GDM1 (cell line): ENCODE measurements at places on chromosomes 5 and 9.

DNA sequence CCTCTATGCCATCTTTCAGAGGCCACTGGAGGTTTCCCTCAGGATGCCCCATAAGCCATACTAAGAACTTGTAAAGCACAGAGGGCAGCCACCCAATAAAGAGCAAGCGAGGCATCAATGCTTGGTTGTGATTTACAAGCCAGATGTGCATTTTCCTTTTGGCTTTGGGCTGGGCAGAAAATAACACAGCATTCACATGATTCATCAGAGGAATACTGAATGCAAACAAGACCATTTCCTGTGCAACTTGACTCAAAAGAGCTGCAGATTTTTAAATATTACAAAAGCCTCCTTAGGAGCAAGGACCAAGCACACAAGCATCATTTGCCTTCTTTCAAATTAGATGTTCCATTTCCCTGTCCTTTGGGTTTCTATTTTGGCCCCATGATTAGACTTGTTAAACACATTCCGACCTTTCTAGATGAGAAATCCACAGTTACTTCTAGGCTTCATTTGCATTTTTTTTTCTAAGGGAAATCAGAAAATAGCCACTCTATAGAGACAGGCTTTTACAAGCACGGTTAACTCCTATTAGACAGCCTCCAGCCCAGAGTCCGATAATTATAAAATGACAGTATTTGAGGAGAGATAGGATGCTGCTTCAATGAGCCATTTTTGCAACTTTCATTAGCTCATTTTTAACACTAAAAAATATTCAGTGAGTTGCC lies 207.8 kb downstream of the SEMA5A start:
- DNase-seq, result no peak

GRCh38 chr9:28120184-28120583 lies 546.9 kb upstream of the C9orf72 start:
- no peak for DNase-seq

DNA sequence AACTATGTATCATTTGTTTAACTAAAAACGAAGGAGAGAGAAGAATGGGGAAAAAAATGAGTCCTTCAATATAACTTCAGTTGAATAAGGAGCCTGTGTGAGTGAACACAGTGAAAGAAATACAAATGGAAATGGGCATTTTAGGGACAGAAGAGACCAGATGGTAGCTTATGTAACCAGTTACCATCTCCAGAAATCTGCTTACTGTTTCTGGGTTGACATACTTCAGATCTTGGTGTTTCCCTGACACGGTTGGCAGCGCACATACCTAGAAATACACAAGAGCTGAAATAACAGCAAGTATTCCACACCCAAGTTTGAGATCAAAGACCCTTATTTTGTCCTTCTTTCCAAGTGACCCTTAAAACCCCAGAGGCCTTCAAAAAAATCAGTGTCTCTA lies 14.9 kb upstream of the GFRA3 start:
- no peak for DNase-seq

- no peak for DNase-seq
Measured at GRCh38 chr5:55894135-55894534, 43.0 kb downstream of the IL31RA start.

DNA sequence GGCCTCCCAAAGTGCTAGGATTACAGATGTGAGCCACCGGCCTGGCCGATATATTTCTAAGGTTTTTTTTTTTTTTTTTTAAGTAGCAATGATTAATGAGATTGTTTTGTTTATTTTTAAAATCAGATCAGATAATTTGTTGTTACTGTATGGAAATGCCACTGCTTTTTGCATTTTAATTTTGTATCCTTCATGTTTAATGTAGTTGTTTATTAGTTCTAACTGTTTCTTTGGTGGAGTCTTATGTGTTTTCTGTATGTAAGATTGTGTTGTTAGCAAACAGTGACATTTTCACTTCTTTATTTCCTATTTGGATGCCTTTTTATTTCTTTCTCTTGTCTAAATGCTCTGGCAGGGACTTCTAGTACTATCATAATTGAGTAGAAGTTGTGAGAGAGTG lies 87.3 kb downstream of the DMXL1 start:
- no peak for DNase-seq

DNA sequence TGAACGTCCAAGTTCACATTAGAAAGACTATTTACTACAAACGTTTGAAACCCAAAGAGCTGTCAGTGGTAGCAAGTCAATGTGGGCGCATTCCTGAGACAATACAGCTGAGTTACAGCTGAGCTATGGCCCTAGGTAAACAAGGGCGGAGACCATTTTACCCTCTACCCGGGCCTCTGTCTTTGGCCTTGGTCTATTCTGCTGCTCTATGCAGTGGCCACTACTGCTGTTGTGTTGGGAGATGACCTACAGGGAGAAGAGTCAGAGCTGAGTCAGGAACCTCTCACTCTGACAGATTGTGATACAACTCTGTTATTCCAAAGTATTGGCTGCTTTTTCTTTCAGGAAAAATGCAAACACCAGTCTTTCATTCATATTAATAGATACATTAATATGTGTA lies 700.6 kb downstream of the SEMA5A start:
- DNase-seq, result no peak

GRCh38 chr9:34443976-34444375 lies 14.4 kb downstream of the FAM219A start:
- no peak for DNase-seq

DNA sequence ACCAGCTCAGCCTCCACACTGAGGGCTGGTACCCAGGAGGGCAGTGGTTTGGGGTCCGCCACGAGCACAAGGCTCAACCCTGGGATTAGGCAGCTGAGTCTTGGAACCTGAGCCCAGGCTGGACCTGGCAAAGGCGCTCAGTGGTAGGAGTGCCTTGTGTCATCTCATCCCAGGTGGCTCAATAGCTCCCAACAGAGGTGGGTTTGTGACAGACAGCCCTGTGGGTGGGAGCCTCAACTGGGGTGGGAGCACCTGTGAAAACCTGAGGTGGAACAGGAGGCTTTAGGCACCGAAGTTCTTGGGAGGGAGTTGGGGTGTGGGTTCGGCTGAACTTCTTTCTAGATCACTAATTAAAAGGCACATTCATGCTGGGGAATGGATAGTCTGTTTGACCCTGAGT lies 35.2 kb upstream of the SMU1 start:
- no peak for DNase-seq
